Lung (tissue), 17 donors: ENCODE measurements at places on chromosomes 16 and 17.

DNA sequence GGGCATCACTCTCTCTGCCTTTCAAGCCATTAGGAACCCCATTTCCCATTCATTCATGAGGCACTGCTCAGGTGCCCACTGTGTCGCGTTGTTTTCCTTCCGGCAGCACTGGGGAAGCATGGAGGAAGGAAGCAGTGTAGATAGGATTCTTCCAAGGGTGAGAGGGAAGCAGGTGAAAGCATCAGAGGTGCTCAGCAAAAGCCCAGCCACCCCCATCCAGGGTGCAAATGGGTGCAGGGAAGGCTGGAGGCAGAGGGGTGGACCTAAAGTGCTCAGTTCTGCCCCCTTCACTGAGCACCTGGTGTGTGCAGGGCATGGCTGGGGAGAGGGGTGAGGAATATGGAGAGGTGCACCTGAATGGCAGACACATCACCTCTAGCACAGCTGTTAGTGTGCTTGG lies 3.4 kb upstream of the NXPH3 start:
- no peak for DNase-seq

DNA sequence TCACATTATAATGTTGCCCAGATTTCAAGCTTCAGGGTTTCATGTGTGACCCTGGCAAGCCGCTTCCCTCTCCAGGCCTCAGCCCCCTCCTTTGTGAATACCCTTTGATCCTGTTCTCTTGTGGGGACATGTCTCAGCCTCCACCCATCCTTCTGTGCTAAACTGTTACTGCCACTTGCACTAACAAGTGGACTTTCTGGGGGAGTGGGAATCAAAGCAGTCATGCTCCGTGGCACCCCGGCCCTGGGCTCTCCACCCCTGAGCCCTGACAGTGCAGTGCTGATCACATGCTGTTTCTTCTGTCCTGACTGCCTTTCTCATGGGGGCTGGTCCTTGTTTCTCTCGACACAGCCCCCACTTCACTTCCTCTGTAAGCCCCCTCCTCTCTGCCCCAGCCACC lies 9.7 kb upstream of the DCAF7 start:
- DNase-seq = no peak

GRCh38 chr17:61233991-61234750 lies 165.5 kb upstream of the TBX2 start:
- DNase-seq = no peak

DNA sequence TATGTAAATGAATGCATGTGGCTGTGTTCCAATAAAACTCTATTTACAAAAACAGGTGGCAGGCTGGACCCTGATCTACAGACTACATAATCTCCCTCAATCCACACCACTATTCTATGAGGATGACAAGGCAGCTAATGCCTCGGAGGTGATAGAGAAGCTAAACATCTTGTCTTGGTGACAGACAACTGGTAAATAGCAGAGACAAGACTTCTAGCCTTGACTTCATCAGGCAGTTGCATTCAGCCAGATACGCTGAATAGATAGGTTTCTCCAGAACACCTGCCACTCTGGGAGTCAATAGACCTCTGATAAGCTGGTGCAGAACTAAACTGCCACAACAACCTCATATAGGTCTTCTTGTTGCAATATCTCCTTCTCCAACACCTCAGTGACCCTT lies 3.3 kb downstream of the ATPAF2 start:
- no peak for DNase-seq

GRCh38 chr16:13607289-13607688 lies 312.7 kb upstream of the ERCC4 start:
- DNase-seq = no peak
